NCI-H446 (cell line): ENCODE measurements at places on chromosomes 7 and 10.
A peak's percentile ranks its signal among the peaks of the same experiment; 100 is the strongest.

DNA sequence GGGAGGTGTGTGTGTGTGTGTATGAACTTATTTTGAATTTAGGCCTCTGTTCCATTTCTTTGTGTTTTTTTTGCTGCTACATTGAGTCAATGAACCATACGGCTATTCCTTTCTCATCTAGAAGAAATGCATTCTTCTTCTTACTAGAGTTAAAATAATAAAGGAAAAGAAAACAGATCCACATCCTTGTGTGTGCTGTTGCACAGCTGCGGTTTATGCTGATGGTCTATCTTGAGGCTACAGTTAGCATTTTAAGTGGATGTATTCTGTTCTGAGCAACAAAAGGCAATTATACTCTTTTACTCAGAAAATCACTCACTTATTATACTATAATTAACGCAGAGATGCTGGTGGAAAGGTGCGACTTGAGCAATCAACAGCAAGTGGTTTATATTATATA, 615.0 kb upstream of the MBL2 start:
- no peak for DNase-seq

DNA sequence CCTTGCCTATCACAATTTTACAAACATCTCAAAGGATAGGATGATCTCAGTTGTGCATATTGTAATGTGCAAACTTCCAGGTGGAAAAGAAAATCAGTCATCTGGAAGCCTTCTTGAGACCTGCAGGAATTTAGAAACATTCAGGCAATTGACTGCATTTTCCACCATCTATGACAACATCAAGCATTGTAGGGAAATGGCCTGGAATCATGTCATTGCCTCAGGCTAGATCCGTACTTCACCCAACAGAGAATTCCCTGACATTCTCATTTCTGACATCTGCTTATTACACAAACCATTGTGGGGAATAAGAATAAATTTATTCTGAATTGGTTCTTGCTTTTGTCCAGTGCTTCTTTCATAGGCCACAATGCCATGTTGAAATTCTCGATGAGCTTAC, 124.9 kb upstream of the NPVF start:
- no peak for DNase-seq

DNA sequence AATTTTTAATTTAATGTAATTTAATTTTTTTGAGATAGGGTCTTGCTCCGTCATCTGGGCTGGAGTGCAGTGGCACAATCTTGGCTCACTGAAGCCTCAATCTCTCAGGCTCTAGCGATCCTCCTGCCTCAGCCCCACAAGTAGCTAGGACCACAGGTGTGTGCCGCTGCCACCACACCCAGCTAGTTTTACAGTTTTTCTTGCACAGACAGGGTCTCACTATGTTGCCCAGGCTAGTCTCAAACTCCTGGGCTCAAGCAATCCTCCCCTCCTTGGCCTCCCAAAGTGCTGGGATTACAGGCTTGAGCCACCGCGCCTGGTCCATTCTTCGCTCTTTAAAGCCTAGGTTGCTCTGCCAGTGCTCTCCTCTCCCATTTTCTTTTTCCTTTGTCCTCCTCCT, 12.9 kb downstream of the CALML3 start:
- DNase-seq, result no peak

DNA sequence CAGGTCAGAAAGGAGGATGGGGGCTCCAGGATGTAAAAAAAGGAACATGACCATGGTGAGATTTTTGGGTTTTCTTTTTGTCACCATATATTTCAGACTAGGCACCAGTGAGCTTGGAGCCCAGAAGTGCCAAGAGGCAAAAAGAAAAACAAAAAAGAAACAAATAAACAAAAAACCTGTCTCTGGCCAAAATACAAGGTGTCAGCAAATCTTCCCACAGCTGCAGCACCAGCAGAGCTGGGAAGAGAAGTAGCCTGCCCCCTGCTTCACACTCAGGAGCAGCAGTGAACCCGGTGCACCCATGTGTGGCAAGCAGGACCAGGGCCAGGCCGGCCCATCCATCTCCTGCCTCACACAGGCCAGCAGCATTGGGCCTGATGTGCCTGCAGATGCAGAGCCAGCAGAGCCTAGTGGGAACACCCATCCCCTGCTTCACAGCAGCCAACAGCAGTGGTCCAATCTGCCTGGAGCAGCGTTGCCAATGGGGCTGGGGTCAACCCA, 34.7 kb upstream of the C10orf71 start:
- DNase-seq, result no peak

DNA sequence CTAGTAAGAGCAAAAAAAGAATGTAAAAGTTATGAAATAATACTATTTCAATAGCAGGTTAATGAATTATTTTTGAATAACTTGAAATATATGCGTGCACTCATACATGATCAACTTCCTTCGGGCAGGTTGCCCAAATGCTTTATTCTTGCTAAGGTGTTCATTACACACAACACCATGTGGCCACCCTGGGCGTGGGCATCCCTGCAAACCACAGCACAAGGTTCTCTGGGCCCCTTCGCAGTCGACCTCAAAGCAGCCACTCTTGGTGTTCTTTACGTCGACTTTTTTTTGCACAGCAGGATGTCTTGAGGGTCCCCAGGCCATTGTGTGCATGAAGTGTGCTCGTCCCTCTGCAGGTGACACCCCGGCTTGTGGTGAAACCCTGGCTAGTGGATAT, 300.7 kb upstream of the PITRM1 start:
- no peak for DNase-seq

GRCh38 chr10:129545261-129545660, 78.2 kb downstream of the MGMT start:
- DNase-seq, result no peak

DNA sequence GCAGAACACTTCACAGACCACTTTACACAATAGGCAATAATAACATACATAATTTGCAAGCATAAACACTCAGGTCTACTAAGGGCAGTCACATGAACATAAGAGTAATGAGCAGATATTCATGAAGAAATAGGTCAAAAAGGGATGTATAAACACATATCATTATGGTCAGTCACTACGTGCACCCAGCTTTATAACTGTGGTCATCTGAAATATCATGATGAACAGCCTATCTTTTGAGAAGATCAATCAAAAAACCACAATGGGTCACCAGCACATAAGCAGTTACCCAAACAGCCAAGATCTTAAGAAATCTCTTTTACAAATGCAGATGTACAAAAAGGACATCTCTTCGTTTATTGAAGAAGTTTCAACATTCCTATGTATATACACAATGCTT, 35.5 kb upstream of the DRGX start:
- no peak for DNase-seq

DNA sequence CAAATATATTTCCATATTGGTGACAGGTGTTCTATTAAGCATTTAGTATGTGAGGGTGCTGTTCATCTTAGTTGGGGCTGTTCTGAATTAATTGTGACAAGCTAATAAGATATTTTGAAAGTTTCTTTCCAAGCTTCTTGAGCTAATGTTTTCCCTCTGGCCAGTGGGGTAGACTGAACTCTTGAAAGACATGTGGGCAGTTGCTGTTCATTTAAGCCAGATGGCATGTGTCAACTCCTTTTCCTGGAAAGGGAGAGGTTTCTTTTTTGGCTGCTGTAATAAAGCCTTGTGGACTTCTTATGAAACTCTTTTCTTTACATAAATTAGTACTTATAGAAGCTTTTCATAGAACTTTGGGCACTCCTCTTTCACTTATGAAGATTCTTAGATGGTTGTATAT, 21.7 kb downstream of the RAB18 start:
- no peak for DNase-seq

- DNase-seq, result no peak
Observed at GRCh38 chr10:78130966-78131710, 97.5 kb downstream of the RPS24 start.

GRCh38 chr10:536371-536925, 153.0 kb downstream of the DIP2C start:
- no peak for DNase-seq

- DNase-seq, result peak; percentile 20
Observed at GRCh38 chr7:128408709-128409595, 830 bp downstream of the IMPDH1 start.

DNA sequence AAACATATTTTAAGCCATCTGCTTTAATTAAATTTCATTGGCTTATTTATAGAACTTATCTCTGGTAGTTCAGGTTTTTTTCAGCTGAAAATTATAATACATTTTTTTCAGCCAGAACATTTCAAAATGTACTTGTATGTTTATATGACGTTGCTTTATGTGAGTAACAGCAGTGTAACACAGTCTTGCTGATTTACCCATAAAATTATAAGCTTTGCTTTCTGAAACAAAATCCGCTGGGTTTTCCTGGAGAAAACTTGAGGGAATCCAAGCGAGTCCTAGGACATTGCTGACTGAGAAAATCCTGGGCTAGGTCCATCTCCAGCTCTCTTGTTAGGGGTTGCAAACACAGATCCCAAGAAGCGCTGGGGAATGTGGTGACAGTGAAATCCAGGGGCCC, 112.2 kb upstream of the GATA3 start:
- no peak for DNase-seq

DNA sequence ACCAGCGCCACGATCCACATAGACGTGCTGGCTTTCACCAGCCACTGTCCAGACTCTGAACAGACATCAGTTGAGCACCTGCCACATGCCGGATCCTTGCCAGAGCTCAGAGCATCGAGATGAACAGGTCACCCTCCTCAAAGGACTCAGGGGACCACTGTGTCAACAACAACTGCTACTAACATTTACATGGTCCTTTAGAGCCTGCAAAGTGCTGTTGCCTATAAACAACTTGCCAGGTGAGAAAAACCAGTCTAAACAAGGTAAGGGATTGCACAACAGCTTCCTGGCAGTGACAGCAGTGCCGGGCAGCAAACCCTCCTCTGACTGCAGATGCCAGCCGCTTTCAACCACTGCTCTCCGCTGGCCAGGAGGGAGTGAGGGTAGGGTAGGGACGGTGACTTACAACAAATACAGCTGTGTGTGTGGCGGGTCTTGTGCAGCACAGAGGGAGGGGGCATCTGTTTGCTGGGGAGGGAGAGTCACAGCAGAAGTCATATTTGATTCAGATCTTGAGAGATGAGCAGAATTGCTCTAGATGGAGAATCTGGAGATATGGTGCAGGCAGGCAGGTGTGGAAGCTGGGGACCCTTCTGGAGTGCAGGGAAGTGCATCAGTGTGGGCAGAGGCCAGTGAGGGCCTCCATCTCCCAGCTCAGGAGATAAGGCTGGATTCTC, 32.8 kb upstream of the RHEB start:
- DNase-seq, result no peak

DNA sequence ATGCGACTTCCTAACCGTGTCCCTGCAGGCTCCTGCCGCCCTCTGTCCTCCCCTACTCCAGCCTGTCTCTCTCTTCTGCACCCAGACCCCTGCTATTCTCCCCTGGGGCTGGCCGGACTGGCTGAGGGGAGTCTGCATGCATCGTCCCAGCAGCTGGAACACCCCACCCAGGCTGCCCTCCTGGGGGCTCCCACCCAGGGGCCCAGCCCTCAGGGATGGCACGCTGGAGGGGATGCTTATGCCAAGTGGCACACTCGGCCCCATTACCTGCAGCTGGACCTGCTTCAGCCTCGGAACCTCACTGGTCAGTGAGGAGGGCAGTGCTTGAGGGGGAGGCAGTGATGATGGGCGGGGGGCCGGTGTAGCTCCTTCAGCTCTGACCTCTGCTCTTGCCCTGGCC, 21.7 kb upstream of the ZNF467 start:
- DNase-seq, result no peak

DNA sequence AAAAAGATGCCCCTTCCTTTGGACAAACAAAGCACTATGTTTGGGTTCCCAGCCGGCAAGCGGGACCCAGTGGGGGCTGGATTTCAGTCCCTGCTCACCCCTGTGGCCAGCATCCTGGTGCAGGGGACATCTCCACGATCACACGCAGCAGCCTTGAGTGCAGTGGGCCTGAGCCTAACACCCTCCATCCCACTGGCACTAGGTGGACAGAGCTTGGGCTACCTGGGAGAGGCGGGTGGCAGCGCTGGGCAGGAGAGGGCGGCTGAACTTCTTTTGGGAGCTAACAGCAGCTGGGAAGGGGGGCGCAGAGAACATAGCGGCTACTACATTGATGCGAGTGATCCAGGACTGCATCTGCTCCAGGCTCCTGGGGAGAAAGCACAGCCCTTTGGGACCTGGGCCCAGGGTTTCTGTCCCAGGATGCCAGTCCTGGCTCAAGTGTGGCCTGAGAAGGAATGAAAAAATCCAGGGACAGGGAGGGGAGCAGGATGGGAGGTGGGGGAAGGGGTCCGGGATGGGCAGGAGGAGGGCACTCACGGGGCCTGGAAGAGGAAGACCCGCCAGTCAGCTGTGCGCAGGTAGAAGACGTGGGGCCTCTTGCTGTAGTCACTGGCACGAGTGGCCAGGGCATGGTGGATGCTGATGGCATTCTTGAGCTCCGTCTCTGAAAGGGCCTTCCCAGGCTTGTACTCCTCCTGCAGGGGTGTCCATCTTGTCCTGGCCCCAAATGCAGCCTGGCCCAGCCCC, 9.0 kb downstream of the NFKB2 start:
- DNase-seq, result no peak

DNA sequence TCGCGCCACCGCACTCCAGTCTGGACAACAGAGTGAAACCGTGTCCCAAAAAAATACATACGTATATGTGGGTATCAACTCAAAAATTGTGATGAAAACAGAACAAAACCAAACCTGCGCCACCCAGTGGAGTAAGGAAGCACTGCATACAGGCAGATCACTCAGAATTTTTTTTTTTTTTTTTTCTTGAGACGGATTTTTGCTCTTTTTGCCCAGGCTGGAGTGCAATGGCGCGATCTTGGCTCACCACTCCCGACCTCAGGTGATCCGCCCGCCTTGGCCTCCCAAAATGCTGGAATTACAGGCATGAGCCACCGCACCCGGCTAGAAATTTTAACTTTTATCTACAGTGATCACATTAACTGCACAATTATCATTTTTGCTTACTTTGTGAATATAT, 9.1 kb upstream of the TMEM236 start:
- peak; percentile 67 for DNase-seq

DNA sequence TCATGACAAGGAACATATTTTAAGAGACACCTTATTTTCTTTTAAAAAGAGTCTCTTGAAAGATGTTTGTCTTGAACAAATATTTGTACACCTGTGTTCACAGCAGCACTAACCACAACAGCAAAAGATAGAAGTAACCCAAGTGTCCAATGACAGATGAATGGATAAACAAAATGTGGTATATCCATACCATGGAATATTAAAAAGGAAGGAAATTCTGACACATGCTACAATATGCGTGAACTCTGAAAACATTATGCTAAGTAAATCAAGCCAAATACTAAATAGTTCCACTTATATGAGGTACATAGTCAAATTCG, 17.8 kb downstream of the SGMS1 start:
- DNase-seq, result no peak

- peak; percentile 37 for DNase-seq
Observed at GRCh38 chr10:132464256-132465192, 67.5 kb downstream of the PWWP2B start.

- DNase-seq, result no peak
Observed at GRCh38 chr10:43605850-43606322, 352 bp upstream of the ZNF485 start.

DNA sequence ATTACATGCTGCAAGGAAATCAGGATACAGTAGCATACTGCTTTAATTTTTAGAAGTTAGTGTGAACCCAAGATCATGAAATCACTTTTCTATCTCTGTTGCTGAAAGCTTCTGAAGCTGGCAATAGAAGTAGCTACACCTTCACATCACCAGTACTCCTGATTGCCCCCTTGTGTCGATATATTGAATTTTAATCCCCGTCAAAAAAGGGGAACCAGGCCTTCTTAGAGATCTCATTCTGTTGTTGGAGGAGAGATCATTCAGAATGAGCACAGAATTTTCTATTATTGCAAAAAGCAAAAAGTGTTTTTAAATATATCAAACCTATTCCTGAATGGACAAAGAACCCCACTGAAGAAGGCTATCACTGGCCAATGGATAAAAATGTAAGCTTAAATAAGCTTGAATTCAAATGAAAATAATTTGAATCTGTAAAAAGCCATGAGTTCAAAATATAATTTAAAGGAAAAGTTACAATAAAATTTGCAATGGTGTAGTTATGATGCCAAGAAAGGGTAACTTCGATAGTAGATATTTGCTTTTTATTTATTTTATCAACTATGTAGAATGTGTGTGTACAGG, 39.7 kb upstream of the TEX47 start:
- DNase-seq, result peak; percentile 0
